Astrocyte of the hippocampus (primary cell): ENCODE measurements at places on chromosomes 12 and 14.

DNA sequence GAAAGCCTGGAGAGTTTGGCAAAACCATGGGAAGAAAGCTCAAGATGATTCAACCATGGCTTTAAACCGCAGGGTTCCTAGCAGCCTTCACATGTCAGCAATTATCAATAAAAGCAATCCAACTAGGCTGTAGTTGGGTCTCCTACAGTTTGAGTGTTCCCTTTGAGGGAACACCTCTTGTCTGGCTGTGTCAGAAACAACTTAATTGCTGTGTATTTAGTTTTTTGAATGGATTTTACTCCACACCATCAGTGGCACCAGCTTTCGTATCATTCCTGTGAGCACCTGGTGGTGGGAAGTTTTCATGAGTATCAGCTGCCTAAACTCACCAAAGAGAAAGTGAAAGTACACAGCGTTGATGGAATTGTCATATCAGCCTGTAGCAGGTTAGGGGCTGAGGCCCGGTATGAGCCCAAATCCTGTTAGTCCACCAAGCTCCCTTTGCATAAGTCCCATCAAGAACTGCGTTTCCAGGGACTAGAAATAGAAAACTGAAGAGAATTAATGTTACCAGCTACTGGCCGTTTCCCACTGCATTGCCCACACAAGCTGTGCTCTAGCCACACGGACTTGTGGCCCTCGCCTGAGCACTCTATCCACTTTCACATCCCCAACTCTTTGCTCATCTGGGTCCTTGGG, 10.9 kb upstream of the IL26 start:
- no peak for DNase-seq

DNA sequence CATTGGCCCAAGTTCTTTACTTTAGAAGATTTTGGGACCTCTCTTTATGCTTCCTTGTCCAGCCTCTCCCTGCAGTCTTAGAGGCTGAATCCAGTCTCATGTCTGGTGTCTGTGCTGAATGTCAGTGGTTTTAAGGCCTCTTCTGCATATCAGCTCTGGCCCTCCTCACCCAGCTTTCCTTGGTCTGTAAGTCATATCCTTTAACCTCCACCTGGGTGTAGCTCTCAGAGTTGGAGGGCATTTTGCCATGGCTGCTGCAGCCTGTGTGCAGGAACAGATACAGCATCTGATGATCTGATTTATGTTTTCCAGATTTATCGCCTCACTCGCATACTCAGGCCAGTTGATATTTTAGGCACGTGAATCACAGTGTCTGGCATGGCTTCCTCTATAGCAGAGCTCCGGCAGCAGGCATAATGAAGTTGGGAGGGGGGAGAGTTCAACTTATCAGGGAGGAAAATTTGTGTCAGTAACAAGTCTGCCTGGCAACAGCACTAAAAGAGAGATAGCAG, 335.0 kb downstream of the PCNX1 start:
- peak; percentile 42 for DNase-seq

- DNase-seq = no peak
Measured at GRCh38 chr12:32987512-32987911, 90.9 kb upstream of the PKP2 start.

DNA sequence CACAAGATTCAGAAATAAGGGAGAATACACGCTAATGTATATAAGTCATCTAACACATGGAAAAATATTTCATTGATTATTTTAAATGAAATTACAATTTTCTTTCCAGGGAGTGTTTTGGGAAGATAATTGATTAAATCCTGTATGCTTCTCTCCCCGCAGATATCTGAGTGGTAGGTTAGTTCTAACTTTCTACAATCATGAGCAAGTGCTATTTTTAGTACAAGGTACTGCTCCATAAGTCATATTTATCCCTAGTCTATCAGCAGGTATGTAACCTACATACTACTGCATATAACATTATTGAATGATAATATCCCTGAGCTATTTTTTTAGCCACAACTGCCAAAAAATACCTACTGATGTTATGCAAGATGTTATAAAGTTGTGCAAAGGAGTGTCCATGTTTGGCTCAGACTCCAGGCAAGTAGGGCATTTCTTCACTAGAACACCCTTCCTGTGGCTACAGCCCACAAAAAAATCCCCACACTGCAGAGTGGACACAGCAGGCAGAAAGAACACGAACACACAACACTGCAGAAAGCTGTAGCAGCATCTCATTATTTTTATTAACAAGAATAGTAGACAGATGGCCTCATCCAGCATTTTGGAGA, 87.0 kb downstream of the SEC23A start:
- DNase-seq = no peak

DNA sequence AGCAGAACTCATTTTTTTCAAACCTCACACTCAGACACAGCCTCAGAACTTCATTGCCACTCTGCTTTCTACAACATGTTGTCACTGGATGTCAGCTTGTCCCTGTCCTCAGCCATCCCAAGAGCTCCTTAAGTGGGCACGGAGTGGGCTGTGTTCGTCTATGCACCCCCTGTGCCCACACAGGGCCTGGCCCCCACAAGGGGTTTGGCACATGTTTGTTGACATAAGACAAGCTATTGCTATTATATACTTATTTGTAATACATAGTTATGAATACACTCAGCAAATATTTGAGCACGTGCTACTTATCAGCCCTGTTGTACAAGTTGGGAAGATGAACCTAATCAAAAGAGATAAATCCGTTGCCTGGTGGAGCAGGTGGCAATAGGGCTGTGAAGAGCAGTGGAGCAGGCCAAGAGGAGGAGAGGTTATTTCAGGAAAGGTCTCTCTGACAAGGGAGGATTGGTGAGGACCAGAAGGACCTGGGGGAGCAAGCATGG, 4.3 kb upstream of the BDKRB1 start:
- DNase-seq = no peak

- no peak for DNase-seq
Measured at GRCh38 chr14:99805757-99806439, 12.7 kb downstream of the EML1 start.

- no peak for DNase-seq
Measured at GRCh38 chr14:104134061-104134965, 4.1 kb upstream of the KIF26A start.

DNA sequence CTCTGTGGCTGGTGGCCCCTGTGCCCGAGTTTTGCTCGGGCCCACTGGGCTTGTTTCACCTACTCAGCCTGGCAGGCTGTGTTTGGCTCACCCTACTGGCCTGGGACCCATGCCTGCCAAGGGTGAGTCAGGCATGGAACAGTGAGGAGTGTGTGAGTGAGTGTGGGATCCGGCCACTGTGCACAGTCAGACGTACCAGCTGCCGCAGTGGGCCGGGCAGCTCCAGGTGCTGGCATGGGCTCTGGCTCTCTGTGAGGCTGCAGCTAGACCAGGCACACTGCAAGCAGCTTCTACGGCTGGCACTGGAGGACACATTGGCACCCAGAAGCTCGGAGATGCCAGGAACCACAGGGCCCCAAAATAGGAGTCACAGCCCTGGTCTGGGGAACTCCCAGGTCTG, 40.6 kb downstream of the HSD17B6 start:
- peak; percentile 5 for DNase-seq

GRCh38 chr12:49626169-49626835, 2.9 kb downstream of the PRPF40B start:
- DNase-seq = peak; percentile 44

DNA sequence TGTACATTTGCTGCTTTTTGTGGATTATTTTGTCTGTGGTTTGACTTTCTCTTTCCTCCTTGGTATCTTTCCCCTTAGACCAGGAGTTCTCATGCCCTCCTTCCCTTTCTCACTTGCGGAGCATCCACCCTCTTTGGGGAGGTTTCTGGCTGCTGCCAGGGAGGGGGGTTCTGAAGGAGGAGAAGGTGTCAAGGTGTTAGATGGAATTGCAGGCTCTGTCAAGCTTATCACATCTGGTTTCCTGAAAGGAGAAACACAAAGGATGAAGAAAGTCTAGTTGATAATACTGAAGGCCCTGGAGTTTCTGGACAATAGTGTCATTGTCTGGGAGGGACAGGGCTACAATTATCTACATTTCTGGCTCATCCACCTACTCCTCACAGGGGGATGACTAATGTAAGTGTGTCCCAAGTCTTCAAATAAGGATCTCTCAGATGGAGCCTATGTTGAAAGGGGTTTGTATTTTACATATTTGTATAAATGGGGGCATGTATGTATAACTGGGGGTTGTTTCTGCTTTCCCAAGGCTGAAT, 217.3 kb upstream of the CCDC196 start:
- DNase-seq = no peak

DNA sequence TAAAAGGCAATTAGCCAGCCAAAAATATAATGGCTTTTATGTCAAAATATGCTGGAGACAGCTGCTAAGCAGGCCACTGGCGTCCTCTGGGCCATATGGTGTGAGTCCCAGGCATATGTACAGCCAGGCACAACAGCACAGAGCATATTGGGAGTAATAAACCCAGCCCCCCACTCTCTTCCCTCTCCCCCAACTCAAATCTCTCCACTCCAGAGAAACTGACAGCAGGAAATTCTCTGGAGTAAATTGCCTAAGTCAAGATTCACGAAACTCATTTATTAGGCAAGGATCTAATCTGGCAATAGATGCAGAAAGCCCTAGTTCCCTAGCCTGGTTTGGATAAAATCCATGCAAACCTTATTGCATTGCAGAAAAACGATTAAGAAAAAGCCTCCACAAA, 147.9 kb upstream of the SEL1L start:
- DNase-seq = no peak

DNA sequence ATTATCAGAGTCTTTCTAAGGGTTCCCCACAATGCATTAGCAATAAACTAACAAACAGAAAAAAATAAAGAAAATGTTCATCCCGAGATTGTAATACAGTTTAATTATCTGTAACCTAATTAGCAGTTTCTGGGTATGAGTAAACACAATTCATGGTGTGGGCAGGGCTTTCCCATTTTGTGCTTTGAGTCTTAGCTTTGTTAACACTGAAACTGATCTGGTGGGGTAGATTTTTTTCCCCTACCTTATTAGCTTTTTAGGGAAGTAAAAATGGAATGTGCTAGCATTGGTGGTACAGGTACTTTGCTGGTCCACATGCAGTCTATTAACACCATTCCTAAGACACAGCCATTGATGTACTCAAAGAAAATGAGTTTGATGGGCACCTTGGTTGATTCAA, 18.4 kb upstream of the KRR1 start:
- DNase-seq = no peak

DNA sequence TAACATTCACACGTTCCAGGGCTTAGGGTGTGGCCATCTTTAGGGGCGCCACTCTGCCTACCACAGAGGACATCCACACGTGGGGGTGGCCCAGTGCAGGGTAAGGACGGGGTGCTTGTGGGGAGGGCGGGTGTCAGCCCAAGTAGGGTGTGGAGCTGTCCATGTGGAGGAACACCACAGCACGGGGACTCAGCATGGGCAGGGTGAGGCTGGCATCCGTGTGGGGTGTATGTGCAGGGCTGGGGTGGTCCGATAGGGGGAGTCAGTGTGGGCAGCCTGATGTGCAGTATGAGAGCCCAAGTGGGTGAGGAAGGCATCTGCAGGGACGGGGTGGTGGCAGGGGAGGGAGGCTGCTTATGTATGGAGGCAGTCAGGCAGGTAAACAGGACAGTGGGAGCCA, 17.7 kb downstream of the PSMC1 start:
- DNase-seq = no peak

DNA sequence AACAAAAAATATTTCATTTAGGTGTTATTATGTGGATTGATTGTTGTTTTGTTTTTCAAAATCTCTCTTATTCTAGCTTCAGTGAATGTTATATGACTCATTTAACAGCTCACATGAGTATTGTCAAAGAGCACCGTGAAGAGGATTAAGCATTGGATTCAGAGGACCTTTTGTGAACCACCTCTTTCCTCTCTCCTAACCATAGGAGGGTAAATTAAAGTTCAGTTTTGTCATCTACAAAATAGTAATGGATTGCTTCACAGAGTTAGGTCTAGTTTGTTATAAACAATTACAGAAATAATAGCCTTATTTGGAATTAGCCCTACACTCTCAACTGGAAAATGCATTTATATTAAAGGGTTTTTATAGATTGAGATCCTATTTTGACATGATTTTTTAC, 962 bp upstream of the KERA start:
- DNase-seq = no peak

GRCh38 chr12:47033081-47033480, 46.3 kb upstream of the PCED1B start:
- no peak for DNase-seq

DNA sequence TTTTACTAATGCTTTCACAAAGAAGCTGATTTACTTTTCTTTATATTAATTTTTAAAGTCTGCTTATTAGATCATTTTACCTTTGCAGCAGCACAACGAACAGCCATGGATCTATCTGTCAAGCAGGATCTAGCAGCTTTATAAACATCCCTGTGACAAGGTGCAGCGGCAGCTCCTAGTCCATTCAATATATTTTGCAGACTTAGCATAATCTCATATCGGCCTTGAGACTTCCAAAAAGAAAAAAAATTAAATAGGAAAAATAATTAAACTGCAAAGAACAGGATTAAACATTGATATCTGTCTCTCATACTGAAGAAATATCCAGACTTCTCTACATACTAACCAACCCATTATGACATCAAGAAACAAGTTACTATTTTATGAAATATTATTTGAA, 25.2 kb downstream of the HEATR5A start:
- DNase-seq = no peak

- DNase-seq = peak; percentile 58
Measured at GRCh38 chr12:78494911-78495310, 369.7 kb upstream of the SYT1 start.

DNA sequence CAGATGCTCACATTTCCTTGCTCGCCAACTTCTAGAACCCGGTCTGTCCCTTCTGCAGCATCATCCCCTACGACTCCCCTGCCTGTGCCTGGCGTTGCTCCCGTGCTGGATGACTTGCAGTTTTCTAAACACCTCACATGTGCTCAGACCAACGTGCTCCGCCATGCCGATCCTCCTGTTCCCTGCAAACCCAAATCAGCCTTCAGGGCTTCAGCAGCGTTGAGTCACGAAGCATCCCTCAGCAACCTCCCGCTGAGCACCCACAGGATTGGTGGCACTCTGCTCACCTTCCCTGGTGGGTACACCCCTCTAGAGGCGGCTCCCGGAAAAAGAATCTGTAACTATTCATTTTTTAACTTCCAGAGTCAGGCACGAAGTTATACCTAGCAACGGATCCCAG, 2.8 kb upstream of the PIWIL1 start:
- no peak for DNase-seq

GRCh38 chr14:45123271-45123670, 11.0 kb downstream of the FKBP3 start:
- DNase-seq = no peak
